Stimulated activated CD4-positive, alpha-beta T cell treated with anti-CD3 and anti-CD28 coated beads, Interleukin-15, amount 100 ng/mL, for 48 hours (primary cell): ENCODE measurements at places on chromosomes 3 and 15.

DNA sequence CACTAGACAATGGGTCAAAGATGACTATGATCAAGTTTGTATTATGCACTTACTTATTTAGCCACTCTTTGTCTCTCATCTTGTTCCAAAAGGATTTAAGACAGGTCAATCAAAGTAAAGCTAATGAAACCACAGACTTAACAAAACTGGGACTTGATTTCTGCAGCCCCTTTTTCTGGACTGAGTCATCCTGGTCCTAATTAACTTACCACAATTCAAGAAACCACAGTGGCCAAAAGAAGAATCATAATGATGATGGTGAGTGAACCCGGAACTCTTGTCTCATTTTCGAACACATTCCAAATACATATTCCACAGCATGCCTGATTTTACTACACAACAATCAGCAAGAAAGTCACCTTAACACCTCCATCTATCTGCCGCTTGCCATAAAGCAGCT, 1333.0 kb downstream of the ROBO1 start:
- DNase-seq: no peak

DNA sequence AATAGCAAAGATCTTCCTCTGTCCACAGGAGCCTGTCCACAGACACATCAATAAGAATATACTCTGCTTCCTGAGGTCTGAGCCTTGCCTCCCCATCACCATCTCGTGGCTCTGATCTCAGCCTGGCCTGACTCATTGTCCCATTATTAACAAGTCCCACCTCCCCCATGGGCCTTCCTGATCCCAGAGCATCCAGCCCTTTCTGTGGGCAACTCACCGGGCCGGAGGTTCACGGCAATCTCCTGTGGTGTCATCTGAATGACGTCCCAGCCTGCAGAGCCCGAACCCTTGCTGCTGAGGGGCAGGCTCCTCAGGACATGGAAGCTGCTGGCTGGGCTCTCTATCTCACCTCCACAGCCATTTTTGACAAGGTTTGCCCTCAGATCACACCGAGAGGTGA, 28.1 kb downstream of the ITGB5 start:
- no peak for DNase-seq

DNA sequence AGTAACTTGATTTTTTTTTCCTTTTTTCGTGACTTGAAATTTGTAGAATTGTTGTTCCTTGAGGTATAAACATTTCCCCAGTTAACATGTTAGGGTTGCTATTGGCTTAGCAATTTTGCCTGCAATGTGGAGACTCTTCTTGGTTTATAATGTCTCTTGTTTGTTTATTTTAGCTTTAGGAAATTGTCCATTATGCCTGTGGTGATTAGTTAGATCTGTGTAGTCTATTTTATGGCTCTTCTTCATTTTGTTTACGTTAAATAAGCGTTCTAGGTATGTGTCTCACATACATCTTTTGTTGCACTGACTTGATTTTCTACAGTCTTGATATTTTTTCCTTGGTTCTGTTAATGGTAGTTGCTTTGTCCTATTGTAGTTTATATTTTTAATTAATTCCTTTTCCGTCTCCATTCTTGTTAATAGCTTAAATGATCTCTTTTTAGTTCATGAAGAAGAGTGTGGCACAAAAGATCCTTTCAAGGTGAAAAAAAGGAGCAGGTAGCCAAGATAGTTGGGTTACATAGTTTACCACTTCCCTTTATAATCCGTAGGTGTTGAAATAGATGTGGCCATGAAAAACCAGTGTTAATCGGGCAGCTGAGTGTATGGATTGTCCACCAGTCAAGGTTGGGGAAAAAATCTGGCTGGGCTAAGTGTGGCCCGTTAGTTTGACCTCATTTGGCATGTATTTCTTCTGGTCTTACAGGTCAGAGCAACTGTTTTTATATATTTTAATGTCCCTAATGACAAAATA, 12.1 kb downstream of the IQGAP1 start:
- no peak for DNase-seq

DNA sequence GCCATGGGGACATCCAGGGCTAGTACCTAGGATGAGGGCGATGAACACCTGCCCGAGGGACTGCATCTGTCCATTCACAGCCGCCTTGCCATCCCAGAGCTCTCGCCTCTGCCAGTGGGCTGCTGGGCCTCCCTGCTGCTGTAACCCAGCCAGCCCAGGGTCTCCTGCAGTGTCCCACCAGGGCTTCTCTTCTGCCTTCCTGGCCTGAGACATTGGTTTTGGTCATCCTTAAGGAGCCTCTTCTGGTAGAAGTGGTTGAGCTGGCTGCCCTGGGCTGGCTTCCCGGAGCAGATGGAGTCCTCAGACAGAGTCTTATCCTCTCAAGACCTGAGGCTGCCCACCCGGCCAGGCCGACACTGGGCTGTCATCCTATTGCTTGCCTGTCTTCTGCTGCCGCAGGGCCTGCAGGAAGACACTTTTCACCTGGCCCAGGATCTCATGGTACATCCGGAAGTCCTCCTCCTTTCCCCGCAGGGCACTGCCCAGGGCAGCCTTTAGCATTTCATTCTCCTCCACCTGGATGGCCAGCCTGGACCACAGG, 6.1 kb upstream of the HHATL start:
- DNase-seq: no peak

DNA sequence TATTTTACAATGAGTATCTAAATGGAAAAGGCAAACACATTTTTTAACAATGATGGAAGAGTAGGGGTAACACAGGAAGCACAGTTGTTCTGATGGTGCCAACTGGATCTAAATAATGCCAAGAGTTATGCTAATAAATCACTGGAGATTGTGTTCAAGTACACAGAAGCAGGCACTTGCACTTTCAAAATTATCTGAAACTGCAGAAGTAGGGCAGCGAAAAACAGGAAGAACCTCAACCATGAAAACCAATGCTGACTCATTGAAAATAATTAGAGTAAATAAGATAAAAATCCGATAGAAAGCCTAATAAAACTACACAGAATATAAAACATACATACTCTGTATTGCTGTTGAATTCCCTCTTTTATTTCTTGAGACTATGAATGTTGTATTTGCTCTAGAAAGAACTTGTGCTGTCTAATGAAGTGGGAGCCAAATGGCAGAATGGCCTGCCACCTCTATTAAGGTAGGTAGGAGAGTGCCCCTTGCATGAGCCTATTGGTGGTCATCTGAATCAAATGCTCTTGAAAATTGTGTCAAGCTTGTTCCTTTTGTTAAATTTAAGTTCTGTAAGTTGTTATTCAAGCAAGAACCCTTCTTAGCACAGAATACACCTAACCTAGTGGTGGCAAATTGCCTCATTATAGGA, 93.7 kb downstream of the ABI3BP start:
- no peak for DNase-seq

GRCh38 chr15:64645995-64646394, 129.4 kb downstream of the RBPMS2 start:
- DNase-seq: no peak

DNA sequence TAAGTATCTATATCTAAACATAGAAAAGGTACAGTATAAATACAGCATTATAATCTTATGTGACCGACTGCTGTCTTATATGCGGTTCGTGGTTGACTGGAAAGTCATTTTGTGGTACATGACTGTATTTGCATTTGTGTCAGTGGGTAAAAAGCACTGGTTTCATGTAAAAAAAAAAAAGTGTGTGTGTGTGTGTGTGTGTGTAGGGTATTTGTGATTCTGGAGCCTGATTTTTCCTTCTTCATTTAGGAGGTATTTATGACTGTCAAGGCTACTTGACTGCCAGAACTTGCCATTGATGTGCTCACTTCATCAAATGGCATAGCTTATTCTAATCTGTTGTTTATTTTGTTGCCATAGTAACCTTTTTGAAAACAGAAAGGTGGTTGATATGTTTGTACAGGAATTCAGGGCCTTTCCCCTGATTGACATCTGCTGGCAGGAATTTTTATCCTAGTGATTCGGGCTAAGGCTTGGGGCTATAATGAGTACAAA, 63.2 kb downstream of the AKAP13 start:
- no peak for DNase-seq

- DNase-seq: no peak
These were observed 137.6 kb downstream of the FBLN2 start for GRCh38 chr3:13686367-13687160.

DNA sequence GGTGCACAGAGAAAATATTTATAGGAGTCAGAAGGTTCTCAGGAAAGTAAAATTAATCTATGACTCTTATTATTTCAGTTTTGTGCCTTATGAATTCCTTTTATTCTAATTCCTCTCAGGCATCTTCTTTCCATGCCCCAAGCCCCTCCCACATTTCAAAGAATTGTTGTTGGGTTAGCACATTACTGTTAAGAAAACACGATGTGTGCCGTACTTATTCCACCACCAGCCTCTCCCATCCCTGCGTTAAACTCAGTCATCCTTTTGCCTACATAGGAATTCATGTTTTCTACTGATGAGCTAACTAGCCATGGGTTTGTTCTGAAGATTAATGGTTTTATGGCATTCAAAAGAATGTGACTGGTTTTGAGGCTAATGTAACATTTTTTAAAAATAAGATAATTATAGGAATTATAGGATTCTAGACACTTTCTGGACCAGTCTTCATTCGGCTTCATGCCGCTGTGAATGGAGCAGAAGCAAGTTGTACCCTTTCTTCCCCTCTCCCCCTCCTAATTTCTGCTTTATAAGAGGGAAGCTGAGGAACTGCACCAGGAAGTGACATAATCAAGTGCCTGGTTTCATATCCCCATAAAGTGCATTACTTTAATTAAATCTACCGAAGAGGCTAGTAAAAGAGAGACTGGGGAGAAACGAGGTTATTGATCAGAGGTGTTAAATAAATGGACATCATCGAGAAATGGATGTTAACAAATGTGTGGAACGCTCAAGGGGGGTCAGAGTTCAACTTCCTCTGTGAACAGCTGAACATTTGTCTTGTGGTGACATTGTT, 12.3 kb upstream of the MB21D2 start:
- DNase-seq: no peak
